ENCODE measurements at places on chromosomes 3 and 15. TPM values are rescaled to one million over a fixed set of nuclear protein-coding genes. Genes with fewer than 3 reads are reported as not detected.

The ALPK3 gene
- 0.15 TPM for total RNA-seq

DNA sequence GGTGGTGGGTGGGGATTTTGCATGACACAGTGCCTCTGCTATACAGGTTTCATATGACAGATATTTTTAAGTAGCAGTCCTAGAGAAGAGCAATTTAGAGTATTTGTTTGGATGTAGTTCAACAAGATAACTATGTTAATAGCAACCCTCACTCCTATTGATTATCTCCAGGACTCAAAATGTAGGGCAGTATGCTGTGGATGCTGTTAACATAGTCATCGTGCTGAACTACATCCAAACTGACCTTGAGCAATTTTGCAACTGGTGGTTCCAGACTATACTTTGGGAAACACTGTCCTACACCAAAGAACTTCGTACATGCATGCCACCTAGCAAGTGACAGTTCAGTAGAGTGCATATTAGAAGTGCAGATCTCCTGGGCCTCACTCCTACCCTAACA, 117.6 kb downstream of the IL5RA start:
- no peaks in the 10 kb centered on the region for H3K27me3 ChIP-seq
- DNase-seq: no peak
- H3K27ac ChIP-seq: no peak overlapping the region
- H3K36me3 ChIP-seq: no peaks in the 10 kb centered on the region

GRCh38 chr15:29623116-29623639, 199.1 kb downstream of the TJP1 start:
- peaks cover 2% of the 10 kb centered on the region for H3K27me3 ChIP-seq
- H3K4me1 ChIP-seq: peaks cover 14% of the 10 kb centered on the region
- no peak overlapping the region for H3K4me3 ChIP-seq
- DNase-seq: no peak

GRCh38 chr3:120163816-120164215, 69.6 kb upstream of the GSK3B start:
- H3K36me3 ChIP-seq: peaks cover 4% of the 10 kb centered on the region
- H3K4me3 ChIP-seq: no peak overlapping the region
- no peak for DNase-seq
- no peaks in the 10 kb centered on the region for H3K27me3 ChIP-seq
- peaks cover 50% of the 10 kb centered on the region for H3K4me1 ChIP-seq

The RETNLB gene
- not detected for total RNA-seq

The RARB gene
- not detected for total RNA-seq

- no peak for DNase-seq
- no peak overlapping the region for H3K4me3 ChIP-seq
- peaks cover 22% of the 10 kb centered on the region for H3K27me3 ChIP-seq
- no peaks in the 10 kb centered on the region for H3K36me3 ChIP-seq
- H3K4me1 ChIP-seq: no peaks in the 10 kb centered on the region
These were observed 56.5 kb upstream of the STT3B start for GRCh38 chr3:31476209-31476608.

- H3K4me3 ChIP-seq: no peak overlapping the region
- H3K27ac ChIP-seq: no peak overlapping the region
- no peaks in the 10 kb centered on the region for H3K36me3 ChIP-seq
- H3K4me1 ChIP-seq: peaks cover 12% of the 10 kb centered on the region
These were observed 1.1 kb upstream of the FAM3D start for GRCh38 chr3:58667704-58668103.

- peaks cover 31% of the 10 kb centered on the region for H3K27me3 ChIP-seq
- H3K4me1 ChIP-seq: peaks cover 3% of the 10 kb centered on the region
- no peak overlapping the region for H3K4me3 ChIP-seq
- no peak overlapping the region for H3K27ac ChIP-seq
- no peaks in the 10 kb centered on the region for H3K36me3 ChIP-seq
- DNase-seq: no peak
These were observed 29.2 kb upstream of the TPRG1 start for GRCh38 chr3:189142527-189142926.
